Mucosa of gallbladder (tissue), 1 donor: ENCODE measurements at places on chromosomes 7 and 10. TPM values are rescaled to one million over a fixed set of nuclear protein-coding genes. Genes with fewer than 3 reads are reported as not detected.

DNA sequence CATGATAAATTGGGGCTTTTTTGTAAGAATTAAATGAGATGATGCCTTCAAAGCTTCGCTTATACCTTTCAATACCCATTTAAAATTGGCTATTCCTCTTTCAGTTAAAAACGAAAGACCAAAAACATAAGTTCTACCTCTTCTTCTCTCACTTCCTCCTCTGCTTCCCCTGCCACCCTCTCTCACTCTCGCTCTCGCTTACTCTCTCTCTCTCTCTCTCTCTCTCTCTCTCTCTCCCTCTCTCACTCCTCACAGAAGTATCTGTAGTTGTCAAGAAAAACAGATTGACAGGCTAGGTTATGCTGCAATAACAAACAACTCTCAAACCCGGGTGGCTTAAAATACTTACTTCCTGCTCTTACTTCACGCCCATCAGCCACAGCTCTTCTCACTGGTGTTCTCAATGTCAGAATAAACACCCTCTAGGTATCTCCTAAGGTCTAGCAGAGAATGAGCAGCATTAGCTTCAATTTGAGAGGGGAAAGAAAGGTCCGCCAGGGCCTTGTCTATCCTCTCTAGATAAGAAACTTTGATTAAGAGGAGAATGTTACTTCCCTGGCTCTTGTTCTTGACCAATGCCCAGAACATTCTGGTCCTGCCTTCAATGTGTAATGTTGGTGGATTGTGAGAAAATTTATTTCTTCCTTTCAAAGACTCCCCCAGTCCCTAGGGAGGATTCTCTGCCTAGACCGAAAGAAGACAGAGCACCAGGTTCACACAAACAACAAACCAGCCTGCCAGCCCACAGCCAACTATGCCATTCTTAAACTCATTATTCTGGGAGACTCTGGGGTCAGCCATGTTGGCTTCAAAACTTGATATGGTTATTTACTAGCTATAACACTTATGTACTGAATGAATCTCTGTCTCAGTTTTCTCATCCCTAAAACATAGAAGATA lies 1028.7 kb downstream of the XPNPEP1 start:
- DNase-seq: no peak

DNA sequence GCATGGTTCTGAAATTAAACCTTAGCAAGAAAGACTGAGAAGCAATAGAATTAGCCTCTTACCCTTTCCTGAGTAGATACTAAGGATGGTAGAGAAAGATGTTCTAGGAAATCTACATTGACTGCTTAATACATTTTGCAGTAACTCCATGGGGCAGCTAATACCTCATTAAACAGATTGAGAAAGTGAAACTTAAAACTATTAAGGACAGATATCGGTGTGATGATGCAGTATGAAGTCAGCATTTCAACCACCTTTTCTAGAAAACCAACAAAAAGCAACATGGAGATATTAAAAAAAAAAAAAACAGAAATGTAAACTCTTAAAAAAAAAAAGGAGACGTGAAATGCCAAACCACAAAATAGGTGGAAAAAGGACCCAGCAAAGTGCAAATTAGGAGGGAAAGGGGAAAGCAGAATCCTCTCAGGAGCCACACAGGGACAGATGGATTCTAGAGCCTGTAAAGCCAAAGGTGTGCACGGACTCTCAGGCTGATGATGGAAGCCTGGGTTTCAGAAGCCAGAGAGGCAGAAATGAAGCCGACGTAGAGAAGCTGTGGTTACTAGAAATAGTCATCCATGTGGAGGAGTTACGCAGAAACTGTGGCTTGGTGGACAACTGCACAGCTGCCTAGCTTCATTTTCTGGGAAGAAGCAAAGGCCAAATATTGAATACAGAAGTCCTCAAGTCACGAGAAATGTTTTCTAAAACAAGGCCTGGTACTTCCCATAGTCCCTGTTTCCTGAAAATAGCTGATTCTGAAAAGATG lies 38.1 kb upstream of the GPR141 start:
- DNase-seq: no peak

DNA sequence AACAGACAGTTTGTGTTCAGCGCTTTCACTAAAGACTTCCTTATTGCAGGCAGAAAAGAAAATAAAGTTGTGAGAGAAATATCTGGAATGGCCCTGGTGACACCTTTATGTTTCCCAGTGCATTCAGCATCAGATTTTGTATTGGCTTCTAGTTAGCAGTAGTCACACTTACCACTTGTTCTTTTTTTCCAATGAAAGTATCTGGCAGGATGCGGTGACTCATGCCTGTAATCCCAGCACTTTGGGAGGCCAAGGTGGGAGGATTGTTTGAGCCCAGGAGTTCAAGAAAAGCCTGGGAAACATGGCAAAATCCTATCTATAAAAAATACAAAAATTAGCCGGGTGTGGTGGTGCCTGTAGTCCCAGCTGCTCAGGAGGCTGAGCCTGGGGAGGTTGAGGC lies 649.6 kb downstream of the LRMDA start:
- no peak for DNase-seq

DNA sequence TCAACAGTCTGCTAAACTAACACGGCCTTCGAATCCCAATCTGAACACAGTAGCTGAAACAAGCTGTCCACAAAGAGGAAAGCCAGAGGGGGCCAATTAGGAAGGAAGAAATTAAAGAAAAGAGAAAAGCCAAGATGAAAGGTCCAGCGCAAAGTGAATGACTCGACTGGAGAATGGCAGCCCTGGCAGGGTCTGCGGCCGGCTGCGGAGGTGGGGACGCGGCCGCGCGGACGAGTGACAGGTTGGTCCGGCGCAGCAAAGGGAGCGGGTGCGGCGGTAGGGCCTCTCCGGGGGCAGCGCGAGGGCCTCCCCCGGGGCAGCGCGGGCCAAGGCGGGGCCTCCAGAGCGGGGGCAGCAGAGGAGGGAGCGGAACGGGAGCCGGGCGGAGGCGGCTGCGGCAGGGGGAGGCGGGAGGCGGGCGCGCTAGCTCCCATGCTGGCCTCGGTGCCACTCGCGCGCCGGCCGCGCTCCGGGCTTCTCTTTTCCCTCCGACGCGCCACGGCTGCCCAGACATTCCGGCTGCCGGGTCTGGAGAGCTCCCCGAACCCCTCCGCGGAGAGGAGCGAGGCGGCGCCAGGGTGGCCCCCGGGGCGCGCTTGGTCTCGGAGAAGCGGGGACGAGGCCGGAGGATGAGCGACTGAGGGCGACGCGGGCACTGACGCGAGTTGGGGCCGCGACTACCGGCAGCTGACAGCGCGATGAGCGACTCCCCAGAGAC lies at the start of gene VWC2:
Gene VWC2 (plus strand): TSS at position 421 of the 718 bp plus-strand sequence. CDS start 1,798 bp downstream, outside the sequence.
- DNase-seq: no peak

- DNase-seq: peak; percentile 12
Observed at GRCh38 chr10:121772406-121772805, 155.4 kb downstream of the ATE1 start.

Gene MOGAT3
- 0.14 TPM for total RNA-seq

- no peak for DNase-seq
Observed at GRCh38 chr7:146683439-146683838, 566.8 kb downstream of the CNTNAP2 start.

Gene CRPPA
- 3.3 TPM for total RNA-seq

Gene POLL
- total RNA-seq: 45.7 TPM

GRCh38 chr10:22436526-22436892 lies 91.2 kb downstream of the SPAG6 start:
- no peak for DNase-seq

DNA sequence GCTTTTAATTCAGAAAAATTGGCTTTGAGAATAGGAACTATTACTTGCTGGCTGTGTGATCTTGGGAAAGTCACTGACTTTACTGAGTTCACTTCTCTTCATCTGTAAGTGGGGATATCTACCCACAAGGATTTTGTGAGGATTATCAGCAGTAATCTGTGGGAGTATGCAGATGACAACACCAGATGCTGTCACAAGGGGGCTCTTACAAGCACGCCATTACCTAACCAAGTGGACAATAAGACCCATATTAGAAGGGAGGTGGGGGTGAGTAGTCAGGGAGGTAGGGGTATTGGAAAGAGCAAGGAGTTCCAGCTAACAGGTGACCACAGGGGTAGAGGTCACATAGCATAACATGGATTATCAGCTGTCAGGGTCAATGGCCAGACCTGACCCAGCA lies 569.4 kb downstream of the SUGCT start:
- DNase-seq: no peak

DNA sequence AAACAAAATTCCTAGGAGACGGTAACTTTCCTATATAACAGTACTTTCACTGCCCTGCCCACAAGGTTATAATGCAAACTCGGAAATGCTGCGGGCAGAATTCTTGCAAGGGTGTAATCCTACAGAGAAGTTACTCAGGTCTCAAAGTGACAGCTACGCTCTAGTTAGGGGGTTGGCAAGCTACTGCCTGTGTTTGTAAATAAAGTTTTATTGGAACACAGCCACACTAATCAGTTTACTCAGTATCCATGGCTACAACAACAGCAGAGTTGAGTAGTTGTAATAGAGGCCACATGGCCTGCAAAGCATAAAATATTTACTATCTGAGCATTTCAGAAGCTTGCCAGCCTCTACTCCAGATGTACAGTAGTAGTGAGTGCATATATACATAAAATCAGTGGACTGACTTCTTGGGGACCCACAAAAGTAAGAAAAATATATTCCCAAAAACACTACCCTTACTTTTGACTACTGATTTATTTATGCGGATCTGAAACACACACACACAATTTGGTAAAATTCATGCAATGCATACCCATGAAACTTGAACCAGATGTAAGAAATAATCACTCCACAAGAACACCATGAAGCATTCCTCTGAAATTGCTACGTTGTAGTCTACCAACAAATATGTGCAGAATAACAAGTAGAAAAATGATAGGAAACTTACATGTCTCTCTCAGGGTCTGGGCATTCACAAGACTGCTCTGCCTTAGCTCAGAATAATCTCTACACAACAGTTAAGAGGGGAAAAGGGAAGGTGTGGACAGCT lies 53.0 kb downstream of the SMURF1 start:
- no peak for DNase-seq

DNA sequence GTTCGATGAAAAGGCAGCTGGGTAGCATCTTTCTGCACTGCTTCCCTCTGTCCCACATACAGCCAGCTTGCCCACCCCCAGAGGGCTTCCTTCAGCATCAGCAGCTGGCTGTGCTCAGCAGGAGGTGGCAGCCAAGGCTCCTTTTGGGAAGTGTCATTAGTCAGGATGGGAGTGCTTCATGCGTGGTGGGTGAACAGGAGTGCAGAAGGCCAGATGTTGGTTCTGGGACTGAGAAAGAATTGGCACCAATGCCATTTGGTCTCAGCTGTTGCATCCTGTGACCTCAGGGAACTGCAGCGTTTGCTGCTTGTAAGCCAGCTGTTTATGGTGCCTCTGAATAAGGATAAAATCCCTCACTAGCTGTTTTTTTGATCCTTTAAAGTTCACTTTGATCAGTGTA lies 131.1 kb upstream of the SORCS3 start:
- DNase-seq: no peak

DNA sequence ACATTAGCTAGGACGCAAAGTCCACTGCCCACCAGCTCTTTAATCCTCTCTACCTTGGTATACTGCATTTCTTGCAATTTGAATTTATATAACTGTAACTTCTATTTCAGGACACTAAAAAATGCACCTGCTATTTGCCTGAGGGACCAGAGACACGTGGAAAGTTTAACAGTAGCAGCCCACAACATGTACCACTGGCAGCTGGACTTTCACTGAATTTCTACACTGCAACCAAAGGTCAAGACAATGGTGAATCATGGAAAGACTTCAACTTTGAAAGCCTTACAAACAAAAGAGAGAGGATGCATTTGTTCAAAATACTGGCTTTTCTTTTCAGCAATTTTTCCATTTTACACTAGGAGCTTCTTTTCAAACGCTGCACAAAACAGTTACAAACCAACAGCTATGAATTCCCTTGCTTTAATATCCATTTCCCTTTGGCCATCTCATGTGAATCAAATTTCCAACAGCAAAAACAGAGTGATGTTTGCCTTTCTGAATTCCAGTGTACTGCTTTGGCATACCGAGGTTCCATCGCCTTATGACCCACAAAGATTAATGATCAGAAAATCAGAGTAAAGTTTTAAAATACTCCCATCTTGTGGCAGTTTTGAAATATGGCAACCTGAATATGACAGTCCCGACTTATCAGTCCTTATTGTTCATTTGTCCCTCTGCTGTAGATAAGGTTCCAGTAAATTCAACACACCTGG lies 29.9 kb upstream of the HNRNPH3 start:
- DNase-seq: no peak

DNA sequence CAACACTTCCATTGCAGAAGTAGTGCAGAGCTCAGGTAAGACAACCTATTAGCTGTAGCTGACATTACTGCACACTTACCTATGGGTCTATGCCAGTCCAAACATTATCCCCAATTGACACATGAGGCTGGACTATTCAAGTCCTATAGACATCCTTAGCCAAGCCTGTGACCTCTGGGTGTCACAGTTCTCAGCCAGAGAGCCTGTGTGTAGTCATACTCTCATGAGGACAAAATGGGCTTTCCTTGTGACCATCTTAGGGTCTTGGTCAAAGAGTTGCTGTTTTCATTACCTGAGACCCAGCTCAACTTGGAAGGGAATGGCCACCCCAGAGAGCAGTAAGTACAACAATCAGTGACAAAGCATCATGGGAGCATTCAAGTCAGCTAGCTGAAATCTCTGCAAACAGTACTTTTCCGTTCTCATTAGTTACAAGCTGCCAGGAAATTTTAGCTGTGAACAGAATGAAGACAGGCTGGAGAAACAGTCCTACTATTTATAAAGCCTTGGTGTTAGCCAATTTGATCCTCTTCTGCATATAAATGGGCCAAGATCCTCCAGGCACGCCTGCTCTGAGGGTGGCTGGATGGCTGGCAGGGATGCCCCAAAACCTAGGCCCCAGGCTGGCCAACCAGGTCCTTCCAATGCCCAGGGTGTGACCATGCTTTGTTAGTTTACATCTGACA lies 44.3 kb downstream of the NUDCD3 start:
- no peak for DNase-seq

Gene PRSS37
- total RNA-seq: not detected

GRCh38 chr7:156177422-156178055 lies 365.3 kb upstream of the SHH start:
- no peak for DNase-seq

DNA sequence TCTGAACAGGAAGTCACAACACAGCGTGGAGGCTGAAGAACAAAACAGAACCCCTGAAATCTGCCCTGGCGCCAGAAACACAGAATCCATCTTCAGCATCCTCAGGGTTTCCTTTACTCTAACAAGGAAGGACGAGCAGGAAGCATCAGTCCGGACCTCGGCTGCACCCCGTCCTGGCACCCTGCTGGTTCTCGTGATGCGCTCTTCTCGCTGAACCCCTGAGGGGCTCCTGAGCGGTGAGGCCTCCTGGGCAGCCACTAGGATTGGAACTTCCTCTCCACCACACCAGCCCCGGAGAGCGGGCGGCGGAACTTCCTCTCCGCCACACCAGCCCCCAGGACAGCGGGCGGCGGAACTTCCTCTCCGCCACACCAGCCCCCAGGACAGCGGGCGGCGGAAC lies 461.9 kb downstream of the PTPRN2 start:
- DNase-seq: no peak
